ENCODE measurements at places on chromosomes 2 and 18. TPM values are rescaled to one million over a fixed set of nuclear protein-coding genes. Genes with fewer than 3 reads are reported as not detected.

The ONECUT2 gene
- total RNA-seq = not detected

The CCDC141 gene
- total RNA-seq = 36.1 TPM

The OTOS gene
- not detected for total RNA-seq

The MC5R gene
- not detected for total RNA-seq

The ABCG5 gene
- total RNA-seq = not detected

The FAM110C gene
- 0.22 TPM for total RNA-seq

The SPTBN1 gene
- 167 TPM for total RNA-seq

The SIX3 gene
- not detected for total RNA-seq

The CYP27C1 gene
- total RNA-seq = not detected

The CABLES1 gene
- 5.7 TPM for total RNA-seq

The SLC25A12 gene
- 12.8 TPM for total RNA-seq

The CRYGC gene
- not detected for total RNA-seq

The GPR75 gene
- 4.0 TPM for total RNA-seq

The GPR35 gene
- 8.4 TPM for total RNA-seq

The ANKRD62 gene
- total RNA-seq = not detected

The SP140 gene
- 45.2 TPM for total RNA-seq

The DPP4 gene
- 41.6 TPM for total RNA-seq

The C2orf42 gene
- total RNA-seq = 30.3 TPM

All from naive thymus-derived CD4-positive, alpha-beta T cell (primary cell).